ENCODE measurements at places on chromosomes 7 and 10.
A peak's percentile ranks its signal among the peaks of the same experiment; 100 is the strongest.

GRCh38 chr10:130774871-130775270 is 536.6 kb downstream of the TCERG1L start:
- no peak for DNase-seq

DNA sequence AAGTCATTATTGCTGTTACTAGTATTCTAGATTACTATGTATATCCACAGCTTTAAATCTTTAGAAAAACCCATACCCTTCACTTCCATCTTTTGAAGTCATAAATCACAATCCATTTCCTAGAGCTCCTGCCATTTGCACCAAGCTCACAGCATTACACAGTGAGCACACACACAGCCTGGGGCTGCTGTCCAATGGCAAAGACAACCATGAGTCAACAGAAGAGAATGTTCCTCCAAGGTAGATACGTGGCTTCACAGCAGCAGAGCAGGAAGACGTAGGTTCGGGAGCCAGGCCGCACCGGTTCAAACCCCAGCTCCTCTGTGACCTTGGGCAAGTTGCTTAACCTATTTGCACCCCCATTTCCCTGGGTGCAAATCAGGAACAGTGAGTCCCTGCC is 234.6 kb downstream of the DIP2C start:
- DNase-seq: no peak

DNA sequence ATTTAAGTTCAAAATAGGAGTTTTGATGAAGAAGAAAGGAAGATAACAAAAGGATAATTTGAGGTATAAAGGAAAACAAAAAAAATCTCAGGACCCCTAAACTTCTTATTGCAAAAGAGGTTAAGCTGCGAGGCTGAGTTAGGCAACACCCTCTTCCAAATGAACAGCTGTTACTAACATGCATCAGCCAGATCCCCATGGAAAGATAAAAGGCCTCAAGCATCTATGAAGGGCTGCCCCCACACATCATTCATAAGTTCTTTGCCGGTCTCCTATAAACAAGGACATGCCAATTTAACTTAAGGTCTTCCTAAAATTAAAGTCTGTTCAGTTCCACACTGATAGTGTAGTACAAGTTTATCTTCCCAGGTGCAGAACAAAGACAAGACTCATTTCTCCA is 75.8 kb upstream of the IMMP2L start:
- DNase-seq: no peak

- no peak for DNase-seq
Measured at GRCh38 chr10:102678842-102679289, 34.6 kb downstream of the TRIM8 start.

DNA sequence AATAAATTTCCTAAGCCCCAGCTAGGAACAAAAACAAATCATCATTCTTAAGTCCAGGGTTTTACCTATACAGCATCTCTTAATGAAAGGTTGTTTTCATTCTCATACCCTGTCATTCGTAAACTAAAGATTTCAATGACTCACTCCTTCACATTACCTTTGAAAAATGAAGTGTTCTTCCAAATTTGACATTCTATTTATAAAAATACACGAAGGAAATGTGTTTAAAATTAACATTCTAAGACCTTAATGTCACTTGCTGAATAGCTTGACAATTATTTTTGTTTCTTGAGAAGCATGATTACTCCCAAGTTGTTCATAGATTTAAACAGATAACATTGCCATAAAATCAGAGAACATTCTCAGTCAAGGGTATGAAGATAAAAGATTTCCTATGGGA is 1188.3 kb upstream of the SORCS1 start:
- DNase-seq: no peak

- no peak for DNase-seq
Measured at GRCh38 chr7:42902331-42902730, 9.5 kb downstream of the C7orf25 start.

GRCh38 chr10:4541292-4541691 is 284.7 kb upstream of the AKR1E2 start:
- peak; percentile 21 for DNase-seq

- no peak for DNase-seq
Measured at GRCh38 chr7:77791956-77792355, 6.3 kb downstream of the TMEM60 start.

DNA sequence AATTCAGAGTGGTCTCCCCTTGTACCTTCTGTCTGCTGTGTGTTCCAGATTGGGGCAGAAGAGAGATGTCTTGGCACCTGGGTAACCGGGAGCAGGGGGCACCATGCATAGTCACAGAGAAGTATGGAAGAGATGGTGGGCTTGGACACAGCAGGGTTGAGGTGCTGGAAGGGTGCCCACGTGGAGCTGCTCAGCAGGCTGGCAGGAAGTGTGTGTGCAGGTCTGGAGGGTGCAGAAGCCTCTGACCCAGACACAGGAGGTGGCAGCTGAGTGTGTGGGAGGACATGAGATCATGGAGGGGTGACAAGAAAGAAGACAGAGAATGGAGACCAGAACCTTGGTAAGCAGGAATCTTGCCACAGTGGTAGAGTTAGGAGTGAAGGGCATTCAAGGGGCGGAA is 42.3 kb upstream of the DUSP5 start:
- DNase-seq: no peak

DNA sequence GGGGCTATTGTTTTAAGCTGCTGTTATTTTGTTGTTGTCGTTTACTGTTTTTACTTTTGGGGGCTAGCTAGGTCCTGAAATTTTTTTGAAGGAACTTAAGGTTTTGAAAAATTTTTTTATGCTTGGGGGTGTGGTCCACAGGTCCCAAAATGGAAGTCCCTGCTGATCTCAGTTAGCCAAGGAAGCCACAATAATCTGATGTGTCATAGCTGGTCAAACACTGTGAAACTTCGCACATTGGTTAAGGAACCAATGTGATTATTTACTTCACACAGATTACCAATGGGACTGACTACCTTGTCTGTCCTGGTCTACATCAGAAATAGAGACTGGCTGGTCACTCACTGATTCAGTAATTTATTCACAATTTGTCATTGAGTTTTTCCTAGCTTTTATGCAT is 29.5 kb upstream of the HYCC1 start:
- no peak for DNase-seq

- peak; percentile 24 for DNase-seq
Measured at GRCh38 chr10:51074238-51075028, at the start of gene PRKG1. Gene PRKG1, plus strand, starts transcription at chr10:51074487.

GRCh38 chr10:22086730-22087401 is 83.3 kb upstream of the DNAJC1 start:
- no peak for DNase-seq

DNA sequence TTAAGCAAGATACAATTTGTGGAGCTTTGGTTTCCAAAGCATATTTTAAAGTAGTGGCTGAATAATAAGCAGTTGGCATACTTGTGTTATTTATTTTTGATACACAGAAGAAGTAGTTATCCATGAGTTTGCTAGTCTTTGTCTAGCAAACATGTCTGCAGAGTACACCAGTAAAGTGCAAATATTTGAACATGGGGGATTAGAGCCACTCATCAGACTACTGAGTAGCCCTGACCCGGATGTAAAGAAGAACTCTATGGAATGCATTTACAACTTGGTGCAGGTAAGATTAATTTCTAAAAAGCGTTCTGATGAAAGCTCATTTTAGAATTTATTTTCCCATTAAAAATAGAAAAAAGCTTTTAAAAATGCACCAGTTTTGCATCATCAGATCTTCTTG is 31.4 kb downstream of the ARMC3 start:
- no peak for DNase-seq

GRCh38 chr7:55244006-55244745 is 121.0 kb upstream of the LANCL2 start:
- DNase-seq: no peak

GRCh38 chr7:100413889-100414288 is 14.6 kb downstream of the ZCWPW1 start:
- DNase-seq: no peak

GRCh38 chr10:5559642-5560141 is 34.9 kb downstream of the CALML3 start:
- DNase-seq: no peak

DNA sequence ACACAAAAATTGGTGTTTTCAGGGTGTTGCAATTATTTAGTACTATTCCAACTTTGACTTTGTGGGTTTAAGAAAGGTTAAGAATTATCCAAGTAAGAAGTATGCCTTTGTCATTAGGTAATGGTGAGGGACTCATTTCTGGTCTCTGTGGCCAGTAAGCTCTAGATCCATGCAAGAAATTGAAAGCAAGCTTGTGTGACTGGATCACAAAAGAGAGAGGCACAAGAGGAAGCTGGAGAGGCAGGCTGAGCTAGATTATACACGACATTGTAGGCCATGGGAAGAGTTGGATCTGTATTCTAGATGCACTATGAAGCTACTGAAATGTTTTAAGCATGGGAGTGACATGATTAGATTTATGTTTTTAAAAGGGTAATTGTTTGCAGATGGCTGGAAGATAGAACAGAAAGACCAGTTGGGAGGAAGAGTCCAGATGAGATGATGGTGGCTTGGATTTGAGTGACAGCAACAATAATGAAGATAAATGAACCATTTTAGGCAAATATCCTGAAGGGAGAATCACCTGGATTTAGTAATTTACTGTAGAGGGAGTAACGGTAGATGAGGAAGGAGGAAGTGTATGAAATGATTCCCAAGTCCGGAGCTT is 50.0 kb downstream of the CALD1 start:
- no peak for DNase-seq

DNA sequence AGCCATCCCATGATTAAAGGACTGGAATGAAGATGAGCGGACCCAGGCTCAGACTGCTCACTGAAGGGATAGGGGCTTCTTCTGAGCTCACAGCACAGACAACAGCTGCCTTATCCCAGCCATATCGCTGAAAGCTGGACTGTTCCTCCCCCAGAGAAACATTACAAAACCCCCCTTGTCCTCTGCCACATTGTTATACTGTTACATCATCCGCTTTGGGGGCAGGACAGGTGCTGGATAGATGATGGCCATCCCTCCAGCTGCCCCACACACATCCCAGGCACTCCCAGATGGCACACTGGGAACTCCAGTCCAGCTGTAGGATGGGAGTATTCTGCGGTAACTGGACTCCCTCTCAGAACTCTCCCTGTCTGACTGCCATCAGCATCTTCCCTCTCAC is 58.7 kb upstream of the BTRC start:
- no peak for DNase-seq

DNA sequence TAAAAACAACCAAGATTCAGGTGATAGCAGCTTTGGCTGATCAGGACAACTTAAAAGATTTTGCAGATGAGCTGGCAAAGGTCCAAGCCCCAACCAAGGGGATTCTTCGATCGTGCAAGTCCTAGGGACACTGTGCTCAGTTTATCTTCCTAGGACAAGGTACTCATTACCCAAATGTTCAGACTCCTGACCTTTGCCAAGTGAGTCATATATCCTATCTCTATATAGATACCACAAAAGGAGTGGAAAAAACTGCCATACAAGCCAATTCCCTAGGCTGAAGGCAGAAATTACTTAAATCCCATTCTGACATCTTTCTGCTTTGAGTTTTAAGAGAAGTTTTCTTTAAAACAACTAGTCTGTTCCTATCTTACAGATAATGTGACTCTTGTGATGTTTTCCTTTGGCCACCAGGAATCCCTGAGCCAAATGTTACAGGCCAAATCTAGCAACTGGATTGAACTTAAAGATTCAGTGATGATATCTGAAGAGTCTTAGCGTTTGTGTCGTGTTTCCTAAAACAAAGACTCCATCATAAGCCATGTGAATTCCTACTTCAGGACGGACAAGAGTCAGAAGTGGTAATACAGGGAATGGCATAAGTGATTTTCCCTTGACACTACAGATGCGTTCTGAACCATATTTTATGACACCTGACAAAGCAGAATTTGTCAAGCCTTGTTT is 142.6 kb upstream of the ASAH2 start:
- DNase-seq: no peak

- DNase-seq: no peak
Measured at GRCh38 chr10:102834143-102834542, 3.1 kb downstream of the CYP17A1 start.

GRCh38 chr10:77548671-77549070 is 88.9 kb downstream of the KCNMA1 start:
- no peak for DNase-seq

DNA sequence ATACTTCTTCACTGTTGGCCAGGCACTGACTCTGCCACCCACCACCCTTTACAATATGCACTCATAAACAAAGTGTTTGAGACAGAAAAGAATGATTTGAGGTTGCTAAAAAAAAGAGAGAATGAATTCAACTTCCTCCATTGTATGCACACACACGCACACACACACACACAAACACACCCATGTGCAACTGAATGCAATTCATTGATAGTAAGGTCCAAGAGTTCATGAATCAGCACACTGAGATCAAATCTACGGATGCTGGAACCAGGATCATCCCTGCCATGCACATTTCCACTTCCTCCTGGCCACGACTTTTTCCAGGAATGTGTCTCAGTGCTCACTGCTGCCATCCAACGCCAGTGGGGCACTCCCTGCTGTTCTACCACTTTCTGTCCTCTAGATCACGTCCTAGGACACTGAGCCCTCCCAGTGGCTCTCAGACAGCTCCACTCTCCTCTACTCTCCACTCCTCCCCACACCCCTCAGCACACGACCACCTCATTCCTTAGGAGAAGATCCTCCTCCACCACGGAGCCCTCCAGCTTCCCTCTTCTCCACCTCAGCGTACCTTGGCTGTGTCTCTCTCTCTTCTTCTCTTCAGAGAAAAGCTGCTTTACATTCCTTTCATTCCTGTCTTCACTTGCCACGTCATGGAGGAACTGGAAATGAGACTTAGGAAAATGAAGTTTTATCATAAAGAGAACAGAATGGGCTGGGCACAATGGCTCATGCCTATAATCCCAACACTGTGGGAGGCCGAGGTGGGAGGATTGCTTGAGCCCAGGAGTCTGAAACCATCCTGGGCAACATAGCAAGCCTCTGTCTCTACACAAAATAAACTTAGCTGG is 12.0 kb upstream of the TMEM213 start:
- no peak for DNase-seq

- DNase-seq: no peak
Measured at GRCh38 chr7:80187279-80187678, 52.6 kb downstream of the GNAI1 start.

GRCh38 chr7:108280136-108280535 is 150.0 kb upstream of the LAMB4 start:
- DNase-seq: no peak

- DNase-seq: no peak
Measured at GRCh38 chr7:86788948-86789347, 145.2 kb downstream of the GRM3 start.

- no peak for DNase-seq
Measured at GRCh38 chr10:102683736-102684135, 30.5 kb downstream of the ARL3 start.

DNA sequence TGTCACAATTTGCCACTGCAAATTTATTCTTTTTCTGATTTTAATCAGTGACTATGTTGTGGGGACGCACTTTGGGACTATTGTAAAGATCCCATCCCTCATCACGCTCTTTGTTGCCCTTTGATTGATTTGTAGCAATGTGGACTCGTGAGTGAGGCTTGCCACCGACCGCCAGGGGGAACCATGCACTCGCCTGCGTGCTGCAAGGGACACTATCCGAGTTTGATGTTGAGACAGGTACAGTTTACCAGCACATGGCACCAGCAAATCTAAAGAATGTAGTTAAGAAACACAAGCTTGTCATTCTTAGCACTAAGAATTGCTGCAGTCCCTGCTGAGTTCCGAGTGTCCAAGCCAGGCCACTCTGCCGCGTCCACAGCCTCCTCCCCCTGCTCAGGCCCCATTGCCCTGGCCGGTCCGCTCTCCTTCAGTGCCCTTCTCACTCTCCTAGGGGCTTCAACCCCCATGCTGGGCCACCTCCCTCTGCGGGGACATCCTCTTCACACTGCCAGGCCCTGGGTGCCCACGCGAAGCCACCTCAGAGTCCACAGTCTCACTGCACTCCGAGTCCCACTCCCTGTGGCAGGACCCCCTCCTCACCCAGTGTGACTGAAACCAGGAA is 2.0 kb upstream of the SFTPA2 start:
- DNase-seq: peak; percentile 5

GRCh38 chr7:115906731-115907130 is 123.8 kb downstream of the TFEC start:
- no peak for DNase-seq
